Stimulated activated CD8-positive, alpha-beta memory T cell treated with anti-CD3 and anti-CD28 coated beads, Interleukin-15, amount 100 ng/mL, for 1 hour (primary cell): ENCODE measurements at places on chromosomes 4 and X.

GRCh38 chr4:125101719-125102118 lies 213.0 kb upstream of the FAT4 start:
- DNase-seq: no peak

DNA sequence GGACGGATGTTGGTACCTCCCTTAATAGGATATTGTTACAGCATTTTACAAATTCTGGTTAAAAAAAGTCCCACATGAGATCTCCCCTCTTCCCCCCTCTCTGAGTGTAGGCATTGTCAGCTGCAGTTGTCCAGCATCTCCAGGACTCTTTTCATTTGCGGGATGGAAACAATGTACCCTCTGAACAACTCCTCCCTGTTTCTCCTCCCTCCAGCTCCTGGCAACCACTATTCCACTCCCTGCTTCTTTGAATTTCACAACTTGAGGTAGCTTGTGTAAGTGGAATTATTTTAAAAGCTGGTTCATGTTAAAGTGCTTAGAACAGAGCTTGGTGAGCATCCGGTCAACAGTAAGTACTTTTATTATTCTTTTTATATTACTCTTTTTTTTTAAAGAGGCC lies 69.8 kb downstream of the TBL1X start:
- no peak for DNase-seq

DNA sequence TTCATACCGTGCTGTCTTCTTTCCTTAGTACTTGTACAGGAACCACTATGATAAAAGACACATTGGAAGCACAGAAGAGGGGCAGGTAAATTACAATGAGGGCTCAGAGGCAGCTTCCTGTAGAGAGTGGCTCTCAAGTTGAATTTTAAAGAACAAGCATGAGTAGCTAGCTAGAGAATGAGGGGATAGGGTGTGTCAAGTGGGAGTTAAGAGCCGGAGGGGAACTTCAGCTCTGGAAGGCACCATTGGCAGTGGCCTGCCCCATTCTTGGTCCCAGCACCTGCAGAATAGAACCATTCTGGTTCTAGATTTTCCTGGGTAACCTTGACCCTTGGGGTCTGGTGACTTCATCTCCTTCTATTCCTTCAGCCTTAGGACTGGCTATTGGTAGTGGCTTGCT lies 34.0 kb upstream of the JADE1 start:
- DNase-seq: no peak

DNA sequence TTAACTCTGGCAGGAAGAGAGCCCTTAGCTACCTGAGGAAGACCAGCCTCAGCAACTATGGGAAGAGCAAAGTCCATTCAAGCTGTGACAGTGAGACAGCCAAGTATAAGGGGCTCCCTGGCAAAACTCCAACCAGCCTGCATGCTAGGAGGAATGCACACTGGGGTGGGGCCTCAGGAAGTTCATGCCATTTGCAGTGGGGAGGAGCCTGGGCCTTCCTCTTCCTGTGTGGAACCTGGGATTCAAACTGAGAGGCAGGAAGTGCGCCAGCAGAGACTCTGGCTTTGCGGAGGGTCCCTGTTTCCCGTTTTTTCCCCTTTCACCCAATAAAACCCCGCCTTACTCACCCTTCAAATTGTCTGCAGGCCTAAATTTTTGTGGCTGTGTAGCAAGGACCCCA lies 33.0 kb downstream of the TFDP3 start:
- DNase-seq: no peak

- DNase-seq: no peak
Observed at GRCh38 chrX:78357342-78358055, 30.1 kb upstream of the CYSLTR1 start.

DNA sequence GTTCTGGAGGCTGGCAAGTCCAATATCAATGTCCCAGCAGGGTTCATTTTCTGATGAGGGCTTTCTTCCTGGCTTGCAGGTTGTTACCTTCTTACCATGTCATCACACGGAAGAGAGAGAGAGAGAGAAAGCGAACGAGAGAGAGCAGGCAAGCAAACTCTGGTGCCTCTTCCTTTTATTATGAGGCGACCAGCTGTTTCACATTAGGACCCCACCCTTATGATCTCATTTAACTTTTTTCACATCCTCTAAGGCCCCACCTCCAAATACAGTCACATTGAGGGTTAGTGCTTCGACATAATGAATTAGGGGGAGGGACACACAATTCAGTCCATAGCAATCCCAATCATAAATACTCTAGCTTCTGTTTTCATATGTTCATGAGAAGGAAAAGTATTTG lies 10.6 kb upstream of the GPR174 start:
- DNase-seq: no peak

DNA sequence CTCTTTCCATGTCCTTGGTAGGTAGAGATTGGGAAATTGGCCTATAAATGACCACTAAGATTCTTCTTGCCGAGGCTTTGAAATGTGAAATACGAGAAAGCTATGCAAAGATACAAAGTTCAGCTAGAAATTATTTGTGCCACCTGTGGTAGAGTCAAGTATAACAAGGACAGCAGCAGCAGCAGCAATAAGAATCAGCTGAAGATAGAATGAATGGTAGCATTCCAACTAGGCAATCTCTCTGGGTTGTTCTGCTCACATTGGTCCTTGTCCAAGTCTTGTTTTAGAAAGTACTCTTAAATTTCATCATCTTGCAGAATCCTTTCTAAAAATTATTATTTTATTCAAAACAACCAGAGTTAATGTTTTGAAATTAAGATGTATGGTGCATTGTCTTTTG lies 67.8 kb upstream of the PCDH10 start:
- DNase-seq: no peak

GRCh38 chr4:173505924-173506518 lies 24.0 kb downstream of the HAND2 start:
- DNase-seq: no peak

- DNase-seq: no peak
Observed at GRCh38 chr4:52106191-52106590, 55.1 kb downstream of the SPATA18 start.

DNA sequence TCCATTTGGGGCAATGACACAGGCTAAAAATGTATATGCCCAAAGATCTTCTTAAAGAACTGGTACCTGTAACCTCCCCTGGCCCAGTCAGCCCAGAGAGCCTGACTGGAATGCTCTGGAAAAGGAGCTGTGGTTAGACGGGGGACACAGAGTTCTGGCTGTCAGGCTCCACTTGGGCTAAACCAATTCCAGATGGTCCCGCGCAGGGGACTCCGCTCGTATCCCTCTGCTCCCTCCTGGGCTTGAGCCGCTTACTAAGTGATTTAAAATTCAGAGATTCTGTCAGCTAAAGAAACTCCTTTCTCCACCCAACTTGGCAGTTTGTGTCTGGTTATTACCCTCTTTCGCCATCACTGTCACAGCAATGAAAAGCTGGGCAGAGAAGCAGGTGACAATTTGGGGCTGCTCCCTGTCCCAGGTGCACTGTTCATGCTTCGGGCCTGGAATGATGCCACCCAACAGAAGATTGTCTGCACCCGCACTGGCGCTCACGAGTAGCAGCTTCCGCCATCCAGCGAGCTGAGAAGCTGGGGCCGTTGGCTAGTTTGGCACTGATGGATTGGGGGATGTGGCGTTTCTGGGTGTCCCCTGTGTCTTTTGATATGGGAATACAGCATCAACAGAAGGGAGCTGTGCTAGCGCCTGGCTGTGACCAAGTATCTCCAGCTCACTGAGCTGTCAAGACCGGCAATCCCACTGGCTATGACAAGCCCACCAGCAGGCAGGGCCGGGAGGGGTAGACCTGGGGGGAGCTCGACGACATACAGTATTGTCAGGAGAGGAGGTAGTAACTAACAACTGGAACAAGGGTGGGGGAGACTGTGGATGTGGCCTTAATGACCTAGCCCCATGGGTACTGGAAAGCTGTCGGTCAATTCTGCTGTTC lies 6.7 kb upstream of the IRAK1 start:
- DNase-seq: no peak

DNA sequence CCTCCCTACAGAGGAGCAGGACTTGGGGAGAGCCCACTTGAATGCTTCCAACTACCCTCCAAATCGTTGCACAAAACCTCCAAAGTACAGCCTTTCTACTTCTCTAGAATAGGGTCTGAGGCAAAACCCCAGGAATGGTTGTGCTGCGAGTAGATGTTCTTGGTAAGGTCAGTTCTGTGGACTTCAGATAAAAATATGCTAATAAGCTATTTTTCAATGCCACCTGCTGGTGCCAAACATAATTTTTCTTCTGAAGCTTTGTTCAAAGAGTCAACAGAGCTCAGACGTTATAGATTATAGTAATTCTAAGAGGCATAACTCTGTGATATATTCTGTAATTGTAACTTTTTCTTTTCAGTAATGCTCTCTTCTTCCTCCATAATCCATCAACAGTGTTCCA lies 425.7 kb downstream of the GPAT3 start:
- DNase-seq: no peak

DNA sequence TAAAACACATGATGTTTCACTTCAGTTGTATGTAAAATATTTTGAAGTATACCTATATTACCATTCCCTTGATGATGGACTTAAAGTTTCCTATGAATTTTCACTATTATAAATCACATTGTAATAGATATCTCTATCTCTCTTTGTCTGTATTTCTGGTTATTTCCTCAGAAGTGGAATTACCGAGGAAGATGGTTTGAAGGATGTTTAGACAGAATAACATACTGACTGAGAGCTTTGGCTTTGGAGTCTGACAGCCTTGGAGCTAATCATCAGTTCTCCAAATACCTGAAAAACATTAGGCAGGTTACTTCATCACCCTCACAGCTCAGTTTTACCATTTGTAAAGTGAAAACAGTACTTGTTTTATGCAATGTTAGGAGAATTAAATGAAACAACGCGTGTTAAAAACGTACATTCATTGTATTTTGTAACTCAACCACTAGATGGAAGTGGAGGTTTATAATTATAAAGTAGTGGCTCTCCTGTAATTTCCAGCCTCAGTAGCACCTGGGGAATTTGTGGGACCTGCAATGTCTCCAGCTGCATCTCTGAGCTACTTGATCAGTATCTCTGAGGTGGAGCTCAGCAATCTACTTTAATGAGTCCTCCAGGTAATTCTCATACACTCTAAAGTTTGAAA lies 14.3 kb downstream of the JCHAIN start:
- no peak for DNase-seq

- DNase-seq: no peak
Observed at GRCh38 chr4:171157462-171158082, 655.6 kb upstream of the GALNTL6 start.

- no peak for DNase-seq
Observed at GRCh38 chr4:126123611-126124325, 809.0 kb downstream of the FAT4 start.

- no peak for DNase-seq
Observed at GRCh38 chr4:119299741-119300100, 22.2 kb downstream of the FABP2 start.

DNA sequence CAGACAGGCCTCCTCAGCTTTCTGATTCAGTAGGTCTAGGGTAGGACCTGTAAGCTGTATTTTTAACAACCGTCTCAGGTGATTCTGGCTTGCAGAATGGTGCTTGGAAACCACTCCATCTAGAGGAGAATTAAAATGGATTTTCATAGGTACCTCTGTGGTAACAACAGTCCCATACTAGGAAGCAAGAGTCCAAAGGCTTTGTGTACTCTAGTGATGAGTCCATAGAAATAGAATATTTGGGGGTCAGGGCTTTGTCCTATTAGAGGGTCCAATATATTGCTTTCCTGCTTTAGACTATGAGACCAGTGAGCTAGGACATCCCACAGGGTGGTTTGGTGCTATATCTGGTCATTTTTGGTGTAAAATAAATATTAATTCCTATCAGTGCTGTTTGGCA lies 242.0 kb downstream of the SCFD2 start:
- no peak for DNase-seq

DNA sequence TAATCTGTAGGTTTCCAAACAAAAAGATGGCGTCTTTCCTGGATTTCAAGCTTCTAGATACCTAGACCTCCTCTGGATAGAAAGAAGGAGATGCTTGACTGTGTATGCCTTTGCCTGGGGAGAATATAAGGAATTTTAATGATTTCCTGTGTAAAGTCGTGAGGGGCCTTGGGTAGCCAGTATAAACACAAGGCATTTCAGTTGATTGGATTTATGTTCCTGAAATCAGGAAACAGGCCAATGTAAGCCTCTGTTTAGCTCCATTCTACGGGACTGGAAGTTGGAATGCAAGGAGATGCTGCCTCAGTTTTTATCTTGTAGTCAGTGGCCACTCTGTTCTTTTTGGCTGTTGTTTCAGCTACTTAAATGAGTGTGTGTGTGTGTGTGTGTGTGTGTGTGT lies 137.2 kb downstream of the GUCY2F start:
- DNase-seq: no peak

- DNase-seq: no peak
Observed at GRCh38 chr4:148790691-148791090, 348.5 kb upstream of the NR3C2 start.

- DNase-seq: no peak
Observed at GRCh38 chr4:42845586-42845985, 46.9 kb upstream of the GRXCR1 start.

DNA sequence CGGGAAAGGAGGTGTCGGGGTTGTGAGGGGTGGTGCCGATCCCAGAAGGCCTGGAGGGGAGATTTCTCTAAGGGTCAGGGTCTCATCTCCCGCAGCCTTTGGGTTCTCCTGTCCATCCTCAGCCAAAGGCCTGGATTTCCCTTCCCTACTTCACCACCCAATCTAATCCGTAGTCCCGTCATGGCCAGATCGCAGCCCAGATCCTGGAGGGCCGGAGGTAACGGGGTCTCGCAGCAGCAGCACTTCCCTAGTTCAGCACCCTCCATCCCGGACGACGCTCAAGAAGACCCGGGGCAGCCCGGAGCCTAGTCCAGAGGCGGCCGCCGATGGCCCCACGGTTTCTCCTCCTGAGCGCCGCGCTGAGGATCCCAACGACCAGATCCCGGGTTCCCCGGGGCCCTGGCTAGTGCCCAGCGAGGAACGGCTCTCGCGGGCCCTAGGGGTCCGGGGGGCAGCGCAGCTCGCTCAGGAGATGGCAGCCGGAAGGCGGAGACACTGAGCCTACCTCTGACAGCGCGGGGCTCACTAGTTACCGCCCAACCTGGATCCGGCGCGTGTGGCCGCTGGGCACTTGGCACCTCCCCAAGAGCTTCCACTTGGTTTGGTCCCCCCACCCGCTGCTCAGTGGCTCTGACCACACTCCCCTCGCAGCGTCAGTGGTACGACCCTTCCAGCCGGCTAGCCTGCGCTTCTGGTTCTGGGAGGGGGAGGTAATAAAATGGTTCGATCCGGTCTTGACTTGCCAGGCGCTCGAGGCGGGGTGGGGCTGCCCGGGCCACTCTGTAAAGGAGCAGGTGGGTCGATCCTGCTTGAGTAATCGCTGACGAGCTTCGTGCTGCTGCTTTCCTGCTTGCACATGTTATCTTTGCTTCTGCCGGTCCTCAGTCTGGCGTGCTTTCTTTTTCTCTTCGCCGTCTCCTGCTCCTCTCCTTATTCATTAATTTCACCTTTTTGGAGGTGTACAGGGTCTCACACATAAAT lies 3.6 kb downstream of the MAGIX start:
- DNase-seq: no peak

GRCh38 chrX:50622751-50623150 lies 152.1 kb upstream of the DGKK start:
- DNase-seq: no peak

GRCh38 chrX:26580021-26580420 lies 364.1 kb downstream of the MAGEB5 start:
- DNase-seq: no peak

- DNase-seq: no peak
Observed at GRCh38 chr4:27463816-27464215, 603.2 kb downstream of the STIM2 start.

GRCh38 chr4:168183717-168184571 lies 91.6 kb downstream of the ANXA10 start:
- DNase-seq: no peak

- no peak for DNase-seq
Observed at GRCh38 chrX:11597479-11597878, 68.2 kb downstream of the ARHGAP6 start.

GRCh38 chrX:118961866-118962560 lies 12.4 kb upstream of the LONRF3 start:
- DNase-seq: no peak

GRCh38 chr4:169940460-169940859 lies 85.7 kb downstream of the MFAP3L start:
- DNase-seq: no peak
